ENCODE measurements at places on chromosomes 3 and 15.

DNA sequence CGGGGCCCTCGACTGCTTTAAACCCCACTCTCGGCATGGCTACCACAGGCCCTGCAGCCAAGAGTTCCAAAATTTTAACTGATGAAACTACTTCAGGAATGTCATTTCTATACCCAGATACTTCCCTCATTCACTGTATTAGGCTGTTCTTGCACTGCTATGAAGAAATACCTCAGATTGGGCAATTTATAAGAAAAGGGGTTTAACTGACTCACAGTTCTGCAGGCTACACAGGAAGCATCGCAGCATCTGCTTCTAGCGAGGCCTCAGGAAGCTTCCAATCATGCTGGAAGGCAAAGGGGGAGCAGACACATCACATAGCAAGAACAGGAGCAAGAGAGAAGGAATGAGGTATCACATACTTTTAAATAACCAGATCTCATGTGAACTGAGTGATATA, 21.6 kb upstream of the ALCAM start:
- DNase-seq, result no peak

DNA sequence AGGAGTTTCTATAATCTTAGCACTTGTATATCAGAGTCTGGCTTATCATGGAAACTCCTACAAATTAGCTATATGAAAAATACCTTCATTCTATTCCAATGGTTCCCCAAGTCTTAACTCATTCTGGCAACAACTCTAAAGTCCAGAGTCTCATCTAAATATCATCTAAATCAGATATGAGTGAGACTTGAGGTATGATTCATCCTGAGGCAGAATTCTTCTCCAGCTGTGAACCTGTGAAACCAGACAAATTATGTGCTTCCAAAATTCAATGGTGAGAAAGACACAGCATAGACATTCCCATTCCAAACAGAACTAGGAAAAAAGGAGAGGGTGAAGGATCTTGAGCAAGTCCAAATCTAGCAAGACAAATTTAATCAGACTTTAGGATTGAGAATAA, 138.8 kb downstream of the THRB start:
- no peak for DNase-seq

DNA sequence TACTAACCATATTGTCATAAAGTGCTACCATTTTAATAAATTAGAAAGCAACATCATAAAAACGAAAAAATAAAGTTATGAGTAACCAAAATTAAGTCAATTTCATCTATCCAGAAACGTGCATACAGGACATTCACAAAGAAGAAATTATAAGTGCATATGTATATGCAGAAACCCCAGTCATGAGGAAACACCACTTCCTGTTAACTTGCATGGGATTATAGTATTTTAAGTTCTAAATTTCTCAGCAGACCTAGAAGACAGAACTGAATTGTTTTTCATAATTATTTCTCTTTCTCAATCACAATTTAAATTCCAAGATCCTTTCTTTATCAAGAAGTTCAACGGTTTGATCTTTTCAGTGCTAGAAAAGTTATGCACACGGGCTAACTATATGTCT, 1.4 kb upstream of the KBTBD8 start:
- DNase-seq, result no peak

DNA sequence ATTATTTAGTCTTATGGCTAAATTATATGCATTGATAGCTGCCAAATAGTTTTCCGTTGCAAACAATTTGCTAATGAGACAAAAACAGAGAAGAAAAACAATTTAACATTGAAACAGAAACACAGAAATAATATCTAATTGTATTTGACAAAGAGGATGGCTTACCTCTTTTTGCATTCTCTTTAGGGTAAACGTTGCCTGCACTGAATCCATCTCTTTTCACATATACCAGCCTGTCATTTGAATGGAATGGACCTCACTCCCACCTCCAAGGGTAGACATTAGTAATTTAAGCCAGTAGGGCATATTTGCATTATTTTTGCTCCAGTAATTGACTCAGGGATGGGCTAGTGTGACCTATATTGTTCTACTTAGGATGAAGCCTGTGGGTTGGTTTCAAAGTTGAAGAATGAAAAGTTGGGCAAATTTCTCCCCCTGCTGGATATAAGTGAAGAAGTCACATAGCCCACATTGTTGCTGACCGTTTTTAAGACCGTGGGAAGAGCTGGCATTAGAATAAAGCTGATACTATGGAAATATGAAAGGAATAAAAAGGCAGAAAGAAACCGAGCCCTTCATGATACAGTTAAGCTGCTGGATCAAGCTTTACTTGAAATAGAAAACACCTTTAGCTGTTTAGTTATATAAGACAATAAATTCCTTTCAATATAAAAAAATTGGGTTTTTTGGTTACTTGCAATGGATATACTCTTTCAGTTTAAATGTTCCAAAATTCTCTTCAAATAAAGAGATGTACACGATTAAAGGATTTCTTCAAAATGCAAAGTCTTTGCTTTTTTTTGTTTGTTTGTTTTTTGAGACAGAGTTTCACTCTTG, 26.9 kb downstream of the PIERCE2 start:
- peak; percentile 17 for DNase-seq
